GM20000 (cell line): ENCODE measurements at places on chromosomes 12 and 14.

GRCh38 chr12:109209082-109209481 lies 92.7 kb downstream of the ACACB start:
- DNase-seq = no peak

DNA sequence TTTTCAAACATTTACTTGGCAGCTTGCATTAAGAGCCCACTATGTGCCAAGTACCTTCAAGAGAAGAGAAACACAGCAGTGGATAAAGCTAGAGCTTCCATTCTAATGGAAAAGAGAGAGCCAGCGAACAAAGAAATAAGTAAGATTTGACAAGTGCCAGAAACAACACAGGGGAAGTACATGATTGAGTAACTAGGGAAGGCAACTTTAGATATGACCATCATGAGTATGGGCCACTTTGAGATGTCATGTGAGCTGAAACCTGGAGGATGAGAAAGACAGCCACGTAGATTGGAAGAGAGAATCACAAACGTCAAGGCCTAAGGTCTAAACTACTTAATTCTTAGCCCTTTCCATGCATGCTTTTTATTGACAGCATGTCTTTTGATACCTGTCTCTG lies 121.4 kb downstream of the ITPR2 start:
- no peak for DNase-seq

- no peak for DNase-seq
These were observed 2.4 kb downstream of the NR4A1 start for GRCh38 chr12:52053536-52054209.

DNA sequence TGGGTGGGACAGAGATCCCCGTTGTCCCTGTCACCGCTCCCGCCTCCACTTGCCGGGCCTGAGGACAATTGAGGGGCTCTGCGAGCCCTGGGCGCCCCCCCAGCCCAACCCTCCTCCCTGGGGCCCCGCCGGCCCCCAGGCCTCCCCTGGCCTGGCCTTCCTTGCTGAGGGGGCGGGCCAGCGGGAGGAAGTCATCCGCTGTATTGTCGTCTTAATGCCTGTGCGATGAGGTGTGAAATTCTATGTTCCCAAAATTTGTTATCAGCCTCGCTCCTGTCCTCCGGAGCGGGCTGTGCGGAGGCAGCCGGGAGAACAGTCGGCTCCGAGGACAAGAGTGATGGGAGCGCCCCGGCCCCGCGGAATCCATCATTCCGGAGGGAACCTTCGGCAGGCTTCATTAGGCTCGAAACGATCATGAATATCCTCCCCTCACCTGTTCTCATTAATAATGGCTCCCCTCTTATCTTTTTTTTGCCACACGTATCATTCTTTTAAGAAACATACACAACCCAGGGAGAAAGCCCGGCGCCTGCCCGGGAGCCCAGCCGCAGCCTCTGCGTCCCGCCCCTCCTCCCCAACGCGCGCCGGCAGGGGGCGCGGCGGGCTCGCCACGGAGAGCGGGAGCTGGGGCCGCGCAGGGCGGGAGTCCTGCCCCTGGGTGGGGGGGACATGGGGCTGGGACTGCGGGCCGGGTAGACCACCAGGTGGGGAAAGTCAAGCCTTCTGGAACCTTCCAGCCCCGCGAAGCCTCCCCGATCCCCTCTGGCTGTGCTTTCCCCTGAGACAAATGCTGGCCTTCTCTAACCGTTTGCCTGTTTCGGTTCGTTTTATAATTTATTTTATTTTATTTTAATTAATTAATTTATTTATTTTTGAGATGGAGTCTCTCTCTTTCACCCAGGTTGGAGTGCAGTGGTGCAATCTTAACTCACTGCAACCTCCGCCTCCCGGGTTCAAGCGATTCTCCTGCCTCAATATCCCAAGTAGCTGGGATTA lies 17.1 kb upstream of the DLK1 start:
- peak; percentile 66 for DNase-seq
